HepG2 (cell line): ENCODE measurements at places on chromosomes 5 and 9. TPM values are rescaled to one million over a fixed set of nuclear protein-coding genes. Genes with fewer than 3 reads are reported as not detected.

- DNase-seq, result no peak
Observed at GRCh38 chr9:109238125-109238524, 71.1 kb upstream of the FRRS1L start.

GRCh38 chr5:11150976-11151375 is 389.9 kb upstream of the DAP start:
- no peak for DNase-seq

- no peak for DNase-seq
Observed at GRCh38 chr5:110836851-110837250, 98.0 kb downstream of the SLC25A46 start.

ADAMTSL2 gene
- total RNA-seq, result 1.0 and 3.8 TPM in 2 replicates

GRCh38 chr5:132342291-132343180 is 27.0 kb upstream of the SLC22A5 start:
- no peak for DNase-seq

- peak; percentile 4 for DNase-seq
Observed at GRCh38 chr5:60362158-60362557, 337.8 kb downstream of the DEPDC1B start.

TRIM36 gene
- 2.0 and 2.4 TPM in 2 replicates for total RNA-seq

THBS4 gene
- total RNA-seq, result 0.60 and 0.98 TPM in 2 replicates

DNA sequence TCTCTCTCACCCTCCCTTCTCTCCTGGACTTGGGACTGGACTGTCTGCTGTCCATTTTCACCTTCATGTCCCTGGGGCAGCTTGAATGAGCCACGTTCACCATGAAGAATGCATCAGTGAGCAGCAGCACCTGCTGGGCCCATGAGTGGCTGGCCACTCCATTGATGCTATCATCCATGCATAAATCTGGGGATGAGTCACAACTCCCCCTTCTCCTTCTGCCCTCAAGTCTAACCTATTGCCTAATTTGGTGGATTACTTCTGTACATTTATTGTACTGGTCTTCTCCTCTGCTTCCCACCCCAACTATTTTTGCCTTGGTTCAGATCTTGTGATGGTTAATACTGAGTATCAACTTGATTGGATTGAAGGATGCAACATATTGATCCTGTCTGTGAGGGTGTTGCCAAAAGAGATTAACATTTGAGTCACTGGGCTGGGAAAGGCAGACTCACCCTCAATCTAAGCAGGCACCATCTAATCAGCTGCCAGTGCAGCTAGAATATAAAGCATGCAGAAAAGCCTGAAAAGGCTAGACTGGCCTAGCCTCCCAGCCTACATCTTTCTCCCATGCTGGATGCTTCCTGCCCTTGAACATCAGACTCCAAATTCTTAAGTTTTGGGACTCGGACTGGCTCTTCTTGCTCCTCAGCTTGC is 46.7 kb downstream of the GDNF start:
- DNase-seq, result no peak

SHISAL2B gene
- not detected in 2 replicates for total RNA-seq

GRCh38 chr9:78932849-78933627 is 636.1 kb downstream of the PSAT1 start:
- no peak for DNase-seq

- no peak for DNase-seq
Observed at GRCh38 chr9:108207561-108208165, 648.1 kb downstream of the ACTL7B start.

NTRK2 gene
- total RNA-seq, result not detected in 2 replicates

UAP1L1 gene
- total RNA-seq, result 6.2 and 6.4 TPM in 2 replicates

- DNase-seq, result no peak
Observed at GRCh38 chr5:168354397-168354796, 63.0 kb downstream of the WWC1 start.

- no peak for DNase-seq
Observed at GRCh38 chr5:121988488-121988887, 26.7 kb downstream of the SRFBP1 start.

GRCh38 chr5:172494630-172495505 is 40.5 kb upstream of the SH3PXD2B start:
- no peak for DNase-seq

DNA sequence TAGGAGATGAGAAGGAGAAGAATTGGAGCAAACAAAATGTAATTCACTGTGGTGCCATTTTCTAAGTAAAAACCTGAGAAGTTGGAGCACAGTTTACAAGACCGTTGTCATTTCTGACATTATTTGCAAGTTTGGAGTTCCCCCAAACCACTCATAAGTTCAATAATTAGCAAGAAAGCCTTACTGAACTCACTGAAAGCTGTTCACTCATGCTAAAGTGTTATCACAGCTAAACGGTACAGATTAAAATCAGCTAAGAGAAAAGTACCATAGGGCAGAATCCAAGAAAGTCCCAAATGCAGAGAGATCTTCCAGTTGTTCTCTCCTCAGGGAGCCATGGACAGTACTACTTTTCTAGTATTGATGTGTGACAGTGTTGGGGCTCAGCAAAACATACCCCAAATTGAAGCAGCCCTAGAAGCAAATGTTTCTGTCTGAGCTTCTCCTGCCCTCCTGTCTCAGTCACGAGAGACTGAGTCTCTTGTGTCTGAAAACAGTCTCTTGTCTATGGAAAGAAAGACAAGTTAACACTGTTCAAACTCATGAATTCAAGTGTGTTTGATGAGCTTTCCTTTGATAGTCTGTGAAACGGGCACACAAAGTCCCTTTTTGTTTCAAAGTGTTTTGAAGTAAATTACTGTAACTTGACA is 221.2 kb downstream of the GABRG2 start:
- DNase-seq, result no peak

- no peak for DNase-seq
Observed at GRCh38 chr5:1662559-1663085, 137.0 kb downstream of the MRPL36 start.

DNA sequence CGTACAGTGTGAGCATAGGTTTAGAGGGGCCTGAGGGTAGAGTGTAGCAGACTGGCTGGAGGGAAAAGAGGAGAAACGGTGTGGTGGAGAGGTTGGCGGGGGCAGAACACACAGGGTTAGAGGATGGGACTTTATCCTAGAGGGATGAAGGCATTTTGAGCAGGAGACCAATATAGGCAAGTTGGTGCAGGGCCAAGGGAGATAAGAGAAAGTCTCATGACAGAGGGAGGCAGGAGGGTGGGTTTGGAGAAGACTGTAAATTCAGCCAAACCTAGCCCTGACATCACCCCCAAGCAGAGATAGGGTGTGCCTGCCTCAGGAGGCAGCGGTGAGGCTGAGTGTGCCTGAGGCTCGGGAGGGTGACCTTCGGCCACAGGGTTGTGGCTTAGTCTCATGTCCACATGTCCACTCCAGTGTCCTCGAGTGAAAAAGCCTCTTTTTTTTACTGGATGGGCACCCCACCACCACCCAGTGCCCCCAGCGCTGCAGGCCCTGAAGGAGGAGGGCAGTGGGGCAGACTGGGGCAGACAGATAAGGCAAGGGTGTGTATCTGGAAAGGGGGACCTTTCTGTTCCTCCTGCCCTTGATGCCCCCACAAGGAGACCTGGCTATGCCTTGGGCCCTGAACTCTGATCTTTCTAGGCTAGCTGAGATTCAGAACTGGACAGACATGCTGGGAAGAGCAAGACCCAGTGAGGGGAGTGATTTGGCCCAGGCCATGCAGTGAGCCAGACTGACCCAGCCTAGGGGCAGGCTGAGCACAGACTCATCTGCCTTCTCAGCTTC is 108.7 kb downstream of the RGS3 start:
- no peak for DNase-seq

DNA sequence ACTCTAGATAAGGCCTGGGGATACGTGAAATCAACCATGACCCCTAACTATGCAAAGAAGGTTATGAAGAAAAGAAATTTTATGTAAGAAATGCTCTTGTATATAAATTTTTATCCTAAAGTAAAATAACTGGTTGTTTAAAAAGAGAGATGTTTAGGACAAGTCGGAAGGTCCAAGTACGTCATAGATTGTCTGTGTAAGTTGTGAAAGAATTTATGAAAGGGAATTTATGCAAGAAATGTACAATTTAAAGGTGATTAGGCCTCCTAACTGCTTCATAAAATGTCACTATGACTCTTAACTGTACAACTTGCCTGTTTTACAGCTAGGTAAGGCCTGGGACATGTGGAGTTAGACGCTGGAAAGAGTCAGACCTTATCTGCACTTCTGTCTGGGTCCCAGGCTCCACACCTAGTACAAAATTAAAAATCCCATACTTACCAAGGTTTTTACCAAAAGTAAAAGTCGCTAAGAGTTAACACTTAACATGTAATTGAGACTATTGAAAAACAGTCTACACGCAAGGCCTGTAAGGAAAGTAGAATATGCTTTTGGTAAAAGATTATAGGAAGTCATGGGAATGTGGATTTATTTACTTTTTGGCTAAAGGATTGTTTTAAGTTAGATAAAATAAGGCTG is 77.4 kb downstream of the KIAA0825 start:
- DNase-seq, result no peak
